Activated CD4-positive, alpha-beta T cell treated with anti-CD3 and anti-CD28 coated beads, Interleukin-2, amount 50 U/mL, for 48 hours (primary cell): ENCODE measurements at places on chromosomes 3 and 15.
A peak's percentile ranks its signal among the peaks of the same experiment; 100 is the strongest.

DNA sequence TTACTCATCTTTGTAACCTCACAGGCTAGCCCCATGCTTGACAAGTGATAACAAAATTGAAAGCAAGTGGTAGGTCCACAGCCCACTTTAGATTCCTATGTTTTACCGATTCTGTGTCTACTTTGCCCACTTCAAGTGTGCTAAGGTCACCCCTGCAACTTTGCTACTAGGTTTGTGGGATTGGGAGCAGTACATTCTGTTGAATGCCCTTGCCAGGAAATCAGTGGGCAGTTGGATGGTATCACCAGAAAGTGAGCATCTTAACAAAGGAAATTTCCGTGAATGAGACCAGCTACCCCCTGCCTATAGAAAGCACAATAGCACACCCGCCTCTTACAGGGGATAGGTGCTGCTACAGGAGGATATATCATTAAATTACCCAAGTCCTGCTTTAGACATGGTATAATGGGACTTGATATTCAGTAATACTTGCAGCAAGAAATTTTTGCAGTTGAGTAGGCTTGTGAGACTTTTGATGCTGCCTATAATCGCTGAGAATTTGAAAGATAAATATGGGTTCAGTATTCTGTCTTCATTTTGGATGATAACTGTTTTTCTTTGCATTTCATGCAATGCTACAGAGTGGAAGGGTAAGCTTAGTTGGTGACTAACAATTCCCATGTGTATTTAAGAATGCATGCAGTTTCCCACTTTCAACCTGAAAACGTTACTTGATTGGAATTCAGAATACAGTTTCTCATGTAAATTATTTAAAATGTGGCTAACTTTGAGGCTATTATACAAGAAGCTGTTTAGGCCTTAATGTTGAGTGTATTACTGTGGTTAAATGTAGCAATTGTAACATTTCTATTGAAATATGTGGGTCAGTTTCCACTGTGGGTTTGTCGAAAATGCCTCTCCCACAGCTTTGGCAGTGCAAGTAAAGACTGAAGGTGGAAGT lies 9.5 kb downstream of the EBLN2 start:
- no peak for DNase-seq

DNA sequence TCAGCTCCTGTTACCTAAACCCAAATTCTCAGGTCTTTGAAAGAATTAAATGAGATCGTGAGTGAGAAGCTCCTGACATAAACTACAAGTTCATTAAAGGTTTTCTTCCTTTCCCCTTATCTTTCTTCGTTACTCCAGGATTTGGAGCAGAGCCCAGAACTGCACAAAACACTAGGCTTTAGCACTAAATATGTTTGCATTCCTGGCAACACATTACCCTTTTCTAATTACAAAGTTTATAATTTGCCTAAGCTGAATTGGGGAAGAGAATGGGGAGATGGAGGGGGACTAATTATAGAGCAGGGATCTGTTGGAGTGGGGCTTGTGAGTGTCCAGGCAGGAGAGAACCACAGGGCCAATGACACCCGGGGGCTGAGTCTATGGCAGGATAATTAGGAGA lies 109.7 kb downstream of the SV2B start:
- no peak for DNase-seq

DNA sequence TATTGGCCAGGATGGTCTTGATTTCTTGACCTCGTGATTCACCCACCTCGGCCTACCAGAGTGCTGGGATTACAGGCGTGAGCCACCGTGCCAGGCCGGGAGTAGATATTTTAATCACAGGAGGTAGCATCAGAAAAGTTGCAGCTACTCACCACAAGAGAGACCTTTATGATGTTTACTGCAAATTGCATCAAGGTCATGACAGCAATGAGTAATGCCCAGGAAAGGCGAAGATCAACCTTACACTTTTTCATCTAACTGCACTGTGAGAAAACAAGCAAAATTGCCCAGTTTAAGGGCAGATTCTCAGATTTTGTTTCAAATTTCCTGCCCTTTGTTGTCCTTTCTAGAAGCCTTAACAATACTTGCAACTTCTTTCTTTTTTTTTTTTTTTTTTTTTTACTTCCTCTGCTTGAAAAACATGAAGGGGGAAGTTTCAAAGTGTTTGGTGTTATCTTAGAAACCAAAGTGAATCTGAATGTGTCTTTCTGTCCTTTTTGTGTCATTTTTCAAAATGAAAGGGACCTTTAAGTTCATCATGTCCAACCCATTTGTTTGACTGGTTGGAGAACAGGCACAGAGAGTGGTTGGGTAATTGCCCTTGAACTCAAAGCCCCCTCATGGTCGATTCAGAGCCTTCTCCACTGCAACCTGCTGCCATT lies 25.0 kb downstream of the TGFBR2 start:
- DNase-seq = peak; percentile 72

DNA sequence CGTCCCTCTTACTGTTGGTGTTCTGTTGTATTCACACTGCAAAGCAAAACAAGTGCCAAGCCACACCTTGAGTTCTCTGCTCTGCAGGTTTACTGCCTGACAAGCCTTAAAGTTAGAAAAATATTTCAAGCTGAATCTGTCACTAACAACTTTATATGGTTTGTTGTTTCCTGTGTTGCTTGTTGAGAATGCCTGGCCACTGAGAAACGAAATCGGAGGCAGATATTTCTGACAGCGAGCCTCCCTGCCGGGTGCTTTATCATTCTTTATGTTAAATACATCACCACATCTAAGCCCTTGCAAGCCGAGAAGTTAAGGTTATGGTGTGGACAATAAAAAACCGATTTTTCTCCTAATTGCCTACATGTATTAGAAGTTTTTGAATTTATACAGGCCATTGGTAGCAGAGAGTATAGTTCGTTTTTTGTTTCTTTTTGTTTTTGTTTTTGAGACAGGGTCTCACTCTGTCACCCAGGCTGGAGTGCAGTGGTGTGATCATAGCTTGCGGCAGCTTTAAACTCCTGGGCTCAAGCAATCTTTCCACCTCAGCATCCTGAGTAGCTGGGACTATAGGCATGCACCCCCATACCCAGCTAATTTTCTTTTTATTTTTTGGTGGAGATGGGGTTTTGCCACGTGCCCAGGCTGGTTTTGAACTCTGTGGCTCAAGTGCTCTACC lies 188.4 kb upstream of the ICE2 start:
- DNase-seq = no peak

DNA sequence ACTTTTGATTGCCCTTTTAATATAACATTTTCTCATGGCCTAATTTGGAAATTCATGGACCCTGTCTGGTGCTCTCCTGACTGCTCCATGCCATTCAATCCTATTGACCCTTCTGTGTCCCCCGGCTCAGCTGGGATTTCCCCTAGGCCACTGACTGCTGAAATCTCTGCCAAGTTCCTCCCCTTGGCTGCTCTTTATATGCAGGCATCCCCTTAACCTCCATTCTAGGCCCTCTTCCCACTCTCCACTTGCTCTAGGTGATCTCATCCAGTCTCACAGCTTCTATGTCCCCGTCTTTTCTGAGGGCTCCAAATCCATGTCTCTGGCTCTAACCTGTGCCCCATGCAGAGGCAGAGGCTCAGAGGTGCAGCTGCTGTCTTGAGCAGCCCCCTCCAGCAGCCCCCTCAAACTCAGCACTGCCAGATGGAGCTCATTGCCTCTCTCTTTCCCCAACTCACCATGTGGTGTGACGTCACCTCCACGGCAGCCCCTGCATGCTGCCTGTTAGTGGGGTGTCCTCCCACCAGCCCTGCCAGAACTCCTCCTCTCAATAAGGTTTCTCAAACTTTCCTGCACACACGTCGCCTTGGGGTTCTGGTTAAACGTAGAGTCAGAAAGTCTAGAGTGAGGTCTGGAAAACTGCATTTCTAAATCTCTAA lies 6.6 kb downstream of the FSD2 start:
- no peak for DNase-seq

- no peak for DNase-seq
These were observed 3.5 kb upstream of the PPIB start for GRCh38 chr15:64166102-64166890.

GRCh38 chr15:73884159-73884558 lies 10.8 kb downstream of the TBC1D21 start:
- DNase-seq = no peak
